Heart right ventricle (tissue), 16 donors: ENCODE measurements at places on chromosomes 12 and 14.

DNA sequence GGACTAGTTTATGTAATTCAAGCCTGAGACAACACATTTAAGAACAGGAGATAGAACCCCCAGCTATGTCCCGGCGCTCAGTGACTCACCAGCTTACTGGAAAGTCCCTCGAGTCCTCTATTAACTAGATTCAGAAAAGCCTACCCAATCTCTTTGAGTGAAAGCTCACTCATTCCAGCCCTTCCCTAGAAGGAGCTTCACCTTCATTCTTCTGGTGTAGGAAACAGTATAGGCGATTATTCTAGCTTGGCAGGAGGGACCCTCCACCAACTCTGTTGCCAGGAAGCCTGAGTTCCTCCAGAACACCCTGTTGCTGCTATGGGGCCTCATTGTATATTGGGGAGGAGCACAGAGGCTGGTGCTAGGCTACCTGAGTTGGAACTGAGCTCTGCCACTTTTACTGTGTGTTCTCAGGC is 57.2 kb upstream of the AEBP2 start:
- DNase-seq = no peak

DNA sequence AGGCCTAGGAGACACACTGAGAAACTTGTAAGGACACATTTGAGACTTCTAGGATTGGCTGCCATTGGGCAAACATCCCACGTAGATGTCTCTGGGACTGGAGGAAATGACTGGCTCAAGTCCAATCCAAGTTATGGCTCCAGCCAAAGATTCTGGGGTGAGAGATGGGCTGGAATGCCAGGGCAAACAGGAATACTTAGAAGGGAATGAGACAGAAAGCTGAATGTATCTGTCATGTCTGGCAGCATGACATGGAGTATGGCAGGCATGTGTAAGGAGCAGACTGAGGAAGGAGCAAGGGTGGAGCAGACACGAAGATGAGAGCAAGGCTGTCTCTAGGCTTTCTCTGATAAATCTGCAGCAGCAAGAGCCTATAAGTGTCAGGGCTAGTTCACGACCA is 209.2 kb downstream of the PHLDA1 start:
- DNase-seq = no peak

DNA sequence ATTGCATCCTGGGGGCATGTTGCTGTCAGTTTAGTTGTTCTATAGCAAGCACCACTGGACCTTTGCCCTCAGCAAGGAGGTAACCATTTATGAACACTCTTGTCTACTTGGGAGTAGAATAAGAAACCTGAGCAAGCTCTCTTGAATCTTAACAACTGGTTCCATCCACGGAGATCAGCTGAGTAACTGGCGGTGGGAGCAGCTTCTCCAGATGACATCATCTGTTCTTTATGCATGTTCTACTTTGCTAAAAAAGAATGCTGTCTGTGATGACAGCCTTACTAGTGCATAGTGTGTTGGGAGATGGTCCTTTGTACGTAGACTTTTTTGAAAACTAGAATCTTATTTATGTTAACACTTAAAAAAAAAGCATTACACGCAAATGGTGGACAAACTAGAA is 17.7 kb downstream of the SLC4A8 start:
- DNase-seq = no peak

- no peak for DNase-seq
Measured at GRCh38 chr14:71645656-71646055, 286.6 kb upstream of the RGS6 start.

DNA sequence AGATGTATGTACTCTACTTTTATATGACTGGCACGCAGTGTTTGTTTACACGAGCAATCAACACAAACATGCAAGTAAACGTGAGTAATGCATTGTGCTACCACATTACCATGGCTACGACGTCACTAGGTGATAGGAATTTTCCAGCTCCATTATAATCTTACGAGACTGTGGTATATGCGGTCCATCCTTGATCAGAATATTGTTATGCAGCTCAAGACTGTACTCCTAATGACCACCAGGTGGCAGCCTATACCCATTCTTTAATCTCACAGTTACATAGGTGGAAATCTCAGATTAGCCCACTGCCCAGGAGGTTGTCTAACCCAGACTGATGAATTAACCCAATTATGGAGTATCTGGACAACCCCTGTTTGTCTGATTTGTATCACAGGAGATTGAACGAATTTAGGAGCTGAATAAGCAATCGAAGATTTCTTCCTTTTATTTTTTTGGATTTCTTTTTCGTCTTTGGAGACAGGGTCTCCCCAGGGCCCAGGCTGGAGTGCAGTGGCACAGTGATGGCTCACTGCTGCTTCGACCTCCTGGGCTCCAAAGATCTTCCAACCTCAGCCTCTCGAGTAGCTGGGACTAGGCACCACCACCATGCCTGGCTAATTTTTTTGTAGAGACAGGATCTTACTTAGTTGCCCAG is 8.7 kb upstream of the TESPA1 start:
- DNase-seq = no peak

DNA sequence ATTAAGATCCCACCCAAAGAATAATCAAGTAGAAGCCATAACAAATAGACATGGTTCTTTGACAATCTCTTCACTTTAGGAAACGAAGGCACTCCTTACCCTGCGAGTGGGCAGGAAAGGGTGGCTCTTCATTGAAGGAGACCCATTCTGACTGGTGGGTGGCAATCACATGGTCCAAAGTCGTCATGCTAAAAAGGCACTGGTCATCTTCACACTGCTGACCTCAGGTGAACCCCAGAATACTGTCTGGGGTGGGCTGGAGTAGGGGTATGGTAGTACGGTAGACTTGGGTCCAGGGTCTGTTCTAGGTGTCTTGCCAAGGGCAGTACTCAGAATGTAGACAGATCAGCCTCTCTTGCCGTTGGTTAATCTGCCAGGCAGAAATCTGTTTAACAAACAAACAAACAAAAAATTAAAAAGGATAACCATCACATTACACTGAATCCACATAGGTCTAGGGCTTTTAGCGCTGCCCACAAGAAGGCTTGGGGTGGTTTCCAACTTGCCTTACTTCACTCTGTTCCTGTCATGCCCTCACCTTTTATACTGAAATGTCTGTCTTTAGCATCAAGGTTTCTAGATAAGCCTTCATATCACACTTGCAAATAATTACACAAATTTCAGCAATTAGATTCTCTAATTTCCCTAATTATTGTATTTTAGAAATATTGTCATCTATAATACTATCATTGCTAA is 1.8 kb downstream of the STON2 start:
- DNase-seq = no peak

- DNase-seq = no peak
Measured at GRCh38 chr14:62710811-62711210, 334.4 kb downstream of the KCNH5 start.

DNA sequence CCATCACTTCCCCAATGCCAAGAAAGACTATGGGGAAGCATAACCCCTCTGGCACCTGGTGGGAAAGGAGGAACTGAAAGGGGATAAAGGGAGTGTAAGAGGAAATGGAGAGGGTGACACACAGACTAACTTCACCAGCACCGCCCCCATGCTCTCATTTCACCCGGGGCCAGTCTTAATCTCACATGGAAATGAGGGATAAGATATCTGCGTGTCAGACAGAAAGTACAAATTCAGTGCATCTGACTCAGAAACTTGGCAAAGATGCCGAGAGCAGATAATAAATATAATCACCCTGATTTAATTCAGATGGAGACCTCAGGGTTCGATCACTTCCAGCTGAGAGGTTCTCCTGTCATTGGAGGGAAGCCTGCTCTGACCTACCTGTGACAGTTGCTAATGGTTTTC is 191.6 kb downstream of the DUSP6 start:
- peak; percentile 54 for DNase-seq

DNA sequence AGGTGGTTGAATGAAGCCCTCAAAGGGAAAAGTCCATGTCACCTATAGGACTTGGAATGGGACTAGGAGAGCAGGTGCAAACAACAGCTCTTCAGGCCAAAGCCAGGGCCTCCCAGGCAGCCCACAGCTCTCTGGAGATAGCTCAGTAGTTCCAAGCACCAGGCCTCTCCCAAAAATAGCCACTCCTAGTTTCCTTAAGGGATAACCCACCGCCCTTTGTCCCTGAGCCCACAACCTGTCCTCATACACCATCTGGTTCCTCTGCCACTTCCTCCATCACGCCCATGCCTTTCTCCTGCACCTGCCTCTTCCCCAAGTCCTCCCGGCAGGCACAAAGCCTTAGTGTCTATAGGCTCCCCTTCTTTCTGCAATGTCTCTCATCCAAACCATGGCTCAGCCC is 2.1 kb downstream of the RAB15 start:
- no peak for DNase-seq

DNA sequence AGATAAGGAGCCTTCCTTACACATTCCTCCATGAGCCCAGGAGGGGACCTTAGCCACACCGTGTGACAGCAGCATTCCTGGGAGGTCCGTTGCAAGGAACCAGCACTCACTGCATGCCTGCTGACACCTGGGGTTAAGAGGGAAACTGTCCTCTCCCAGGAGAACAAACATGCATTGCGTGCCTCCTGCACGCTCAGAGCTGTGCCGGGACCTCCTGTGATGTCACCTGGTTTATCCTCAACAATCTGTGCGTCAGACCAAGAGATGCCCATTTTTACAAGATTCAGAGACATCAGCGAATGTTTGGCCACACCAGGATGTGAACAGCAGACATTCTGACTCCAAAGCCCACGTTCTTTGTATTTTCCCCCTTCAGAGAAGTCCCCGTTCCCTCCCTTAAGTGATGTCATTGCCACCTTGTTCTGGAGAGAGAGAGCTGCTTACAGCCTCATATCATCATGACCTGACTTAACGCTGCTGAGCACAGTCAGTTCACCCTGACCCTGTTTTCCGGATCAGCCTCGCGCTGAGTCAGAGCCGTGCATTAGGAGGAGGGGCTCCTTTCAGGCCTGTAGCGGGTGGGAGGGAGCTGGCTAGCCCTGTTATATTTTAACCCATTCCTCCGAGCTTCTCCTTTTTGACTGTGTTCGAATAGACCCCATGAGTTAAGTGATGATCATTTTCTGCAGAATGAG is 36.2 kb downstream of the TMEM120B start:
- peak; percentile 26 for DNase-seq

DNA sequence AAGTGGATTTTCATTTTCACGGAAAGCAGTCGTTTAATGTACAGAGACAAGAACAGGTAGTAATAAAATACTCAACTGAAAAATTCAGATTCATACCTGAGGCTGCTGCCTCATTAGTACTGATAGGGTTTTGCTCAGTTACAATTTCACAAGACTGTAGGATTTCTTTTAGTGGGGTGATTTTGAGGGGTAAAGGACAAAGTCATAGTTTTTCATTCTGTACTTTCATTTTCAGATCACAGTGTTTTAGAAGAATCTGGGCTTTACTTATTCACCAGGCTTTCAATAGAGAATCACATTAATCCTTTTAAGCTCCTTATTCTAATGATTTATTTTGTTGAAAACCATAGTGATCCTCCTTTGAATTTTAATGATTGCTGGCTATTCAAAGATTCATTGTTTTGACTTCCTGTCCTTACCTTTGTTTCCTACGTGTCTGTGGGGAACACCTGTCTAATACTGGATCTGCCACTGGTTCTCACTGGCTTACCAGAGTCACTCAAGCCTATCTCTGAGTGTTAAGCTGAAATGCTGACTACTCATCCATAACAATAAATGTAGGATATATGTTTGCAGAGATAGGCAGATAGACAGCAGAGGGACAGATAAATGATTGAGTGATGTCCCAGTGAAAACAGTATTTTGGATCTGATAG is 243.8 kb upstream of the NPAS3 start:
- no peak for DNase-seq

- no peak for DNase-seq
Measured at GRCh38 chr12:90978117-90978770, 23.3 kb upstream of the CCER1 start.

GRCh38 chr14:57652769-57653168 is 159.1 kb upstream of the CCDC198 start:
- DNase-seq = no peak

DNA sequence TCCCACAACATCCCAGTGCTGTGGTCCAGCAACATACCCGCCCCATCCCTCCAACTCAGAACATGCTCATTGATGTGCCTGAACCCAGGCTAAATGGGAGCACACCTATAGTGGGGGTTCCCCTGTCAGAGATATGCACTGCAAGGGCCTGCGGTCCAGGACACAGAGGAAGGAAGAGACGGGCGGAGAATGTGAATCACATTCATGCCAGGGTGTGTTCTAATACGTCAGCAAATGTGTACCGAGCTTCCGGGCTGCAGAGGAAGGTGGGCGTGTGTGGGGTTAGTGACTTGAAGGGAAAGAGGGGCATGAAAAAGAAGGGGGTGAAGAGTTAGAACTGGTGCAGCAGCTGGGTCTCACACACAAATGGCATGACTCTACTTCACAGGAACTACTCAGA is 83.7 kb downstream of the DPF3 start:
- DNase-seq = no peak

DNA sequence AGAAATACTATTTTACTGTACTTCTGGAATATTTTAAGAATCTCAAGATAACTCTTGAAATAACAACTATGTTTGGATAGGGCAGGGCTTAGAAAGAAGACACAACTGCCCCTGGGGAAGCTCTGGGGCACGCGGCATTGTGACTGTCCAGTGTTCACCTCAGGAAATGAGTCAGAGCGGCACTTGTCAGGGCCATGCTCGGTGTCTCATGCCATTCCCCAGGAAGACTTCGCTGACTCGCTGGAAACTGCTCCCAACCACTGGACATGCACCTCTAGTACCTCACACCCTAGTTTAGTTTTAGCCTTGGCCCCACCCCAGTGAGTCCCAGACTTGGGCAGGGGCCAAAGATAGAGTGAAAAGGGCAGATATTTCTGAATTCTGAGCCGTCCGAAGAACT is 192.0 kb downstream of the TTC7B start:
- peak; percentile 30 for DNase-seq

DNA sequence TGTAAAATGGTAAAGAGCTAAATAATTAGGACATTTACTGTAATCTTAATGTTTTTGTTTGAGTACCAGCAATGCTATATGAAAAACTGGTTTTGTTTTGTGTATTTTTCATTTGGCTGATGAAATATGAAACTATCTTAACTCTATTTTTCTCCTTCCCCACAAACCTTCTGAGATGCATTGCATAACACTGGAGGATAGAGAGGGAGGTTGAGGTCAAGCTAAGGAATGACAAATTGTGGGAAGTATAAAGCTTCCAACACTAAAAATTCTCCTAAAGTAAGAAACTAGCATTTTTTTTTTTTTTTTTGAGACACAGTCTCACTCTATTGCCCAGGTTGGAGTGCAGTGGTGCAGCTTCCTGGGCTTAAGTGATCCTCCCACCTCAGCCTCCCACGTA is 31.5 kb upstream of the SRP54 start:
- DNase-seq = no peak

- DNase-seq = no peak
Measured at GRCh38 chr14:106309423-106309822, 783.0 kb downstream of the TMEM121 start.

DNA sequence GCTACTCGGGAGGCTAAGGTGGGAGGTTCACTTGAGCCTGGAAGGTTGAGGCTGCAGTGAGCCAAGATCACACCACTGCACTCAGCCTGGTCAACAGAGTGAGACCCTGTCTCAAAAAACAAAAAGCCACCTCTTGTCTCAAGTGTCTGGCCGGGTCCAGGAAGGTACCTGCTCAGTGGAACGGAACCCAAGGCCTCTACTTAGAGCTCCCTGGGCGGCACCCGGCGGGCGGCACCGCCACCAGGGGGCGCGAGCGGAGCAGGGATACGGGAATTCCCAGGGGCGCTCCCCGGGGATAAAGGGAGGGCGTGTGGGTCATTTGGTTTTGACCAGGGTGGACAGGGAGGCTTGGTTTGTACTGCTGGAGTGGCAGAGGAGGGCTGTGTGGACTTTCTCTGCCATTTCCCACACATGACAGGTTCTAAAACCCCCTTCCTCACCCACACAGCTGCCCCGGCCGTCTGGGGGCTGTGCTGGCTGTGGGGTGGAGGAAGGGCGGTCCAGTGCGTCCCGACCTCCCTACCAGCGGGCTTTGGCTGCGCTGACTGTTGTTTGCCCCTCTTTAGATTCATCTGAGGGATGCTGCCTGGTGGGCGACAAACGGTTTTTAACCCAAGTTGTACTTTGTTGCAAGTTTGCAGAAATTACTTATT is 91.4 kb downstream of the SETD3 start:
- DNase-seq = peak; percentile 31
